NCI-H460 (cell line): ENCODE measurements at places on chromosomes 1 and 21. TPM values are rescaled to one million over a fixed set of nuclear protein-coding genes. Genes with fewer than 3 reads are reported as not detected.

C1QC gene
- total RNA-seq = not detected in 2 replicates

GRCh38 chr1:194028002-194028401 is 841.6 kb upstream of the B3GALT2 start:
- DNase-seq = no peak

DNA sequence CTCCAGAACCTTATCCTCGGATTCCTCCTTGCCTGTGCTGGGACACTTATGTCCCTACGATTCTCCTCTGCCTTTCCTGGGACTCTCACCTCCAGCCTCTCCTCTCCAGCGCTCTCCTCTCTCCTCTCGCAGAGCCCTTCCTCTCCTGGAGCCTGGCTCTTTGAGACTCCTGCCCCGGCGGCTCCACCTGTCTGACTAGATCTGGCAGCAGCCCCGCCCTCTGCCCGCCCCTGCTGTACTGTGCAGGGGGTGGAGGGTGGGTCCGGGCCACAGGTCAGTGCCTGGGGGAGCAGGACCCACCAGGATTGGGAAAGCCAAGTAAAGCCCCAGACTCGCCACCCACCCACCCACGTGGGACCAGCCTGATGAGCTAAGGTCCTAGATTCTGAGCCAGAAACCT is 1.6 kb downstream of the ELOVL1 start:
- DNase-seq = no peak

ADCY10 gene
- 0.72 TPM in 1 of 2 replicates, not detected in the other for total RNA-seq

MAP10 gene
- 0.59 and 1.1 TPM in 2 replicates for total RNA-seq

- no peak for DNase-seq
Observed at GRCh38 chr1:112527266-112528010, 18.7 kb downstream of the WNT2B start.

DNA sequence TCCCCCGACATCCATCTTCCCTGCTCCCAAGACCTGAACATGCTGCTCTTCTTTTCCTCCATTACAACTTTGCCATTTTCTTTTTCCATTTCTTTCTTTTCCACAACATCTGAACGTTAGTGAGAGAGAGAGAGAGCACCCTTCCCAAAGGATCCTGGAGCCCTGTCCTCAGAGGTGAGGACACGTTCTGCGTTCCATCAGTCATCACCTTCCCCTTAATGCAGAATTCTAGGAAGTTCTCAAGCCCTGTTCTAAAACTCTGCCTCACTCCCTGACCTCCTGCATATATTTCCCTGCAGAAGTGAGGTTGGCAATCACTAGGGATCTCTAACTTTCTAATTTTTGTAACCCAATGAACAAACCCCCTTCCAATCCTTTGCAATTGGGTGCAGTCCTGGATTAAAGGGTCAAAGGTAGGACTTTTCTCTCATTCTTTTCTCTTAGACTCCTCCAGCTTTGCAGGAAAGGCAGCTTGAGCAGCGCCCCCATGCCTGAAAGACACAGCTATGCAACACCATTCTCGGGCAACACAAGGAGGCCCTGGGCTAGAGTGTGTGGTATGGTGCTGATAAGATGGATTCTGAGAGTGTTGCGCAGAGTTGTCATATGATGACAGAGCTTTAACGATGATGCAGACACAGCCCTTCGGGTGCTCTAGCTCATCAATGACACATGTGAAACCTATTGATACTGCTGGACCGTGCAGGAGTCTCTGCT is 59.2 kb upstream of the TNR start:
- DNase-seq = no peak

HIVEP3 gene
- total RNA-seq = 0.17 and 0.20 TPM in 2 replicates

GRIK3 gene
- total RNA-seq = not detected in 2 replicates

DNA sequence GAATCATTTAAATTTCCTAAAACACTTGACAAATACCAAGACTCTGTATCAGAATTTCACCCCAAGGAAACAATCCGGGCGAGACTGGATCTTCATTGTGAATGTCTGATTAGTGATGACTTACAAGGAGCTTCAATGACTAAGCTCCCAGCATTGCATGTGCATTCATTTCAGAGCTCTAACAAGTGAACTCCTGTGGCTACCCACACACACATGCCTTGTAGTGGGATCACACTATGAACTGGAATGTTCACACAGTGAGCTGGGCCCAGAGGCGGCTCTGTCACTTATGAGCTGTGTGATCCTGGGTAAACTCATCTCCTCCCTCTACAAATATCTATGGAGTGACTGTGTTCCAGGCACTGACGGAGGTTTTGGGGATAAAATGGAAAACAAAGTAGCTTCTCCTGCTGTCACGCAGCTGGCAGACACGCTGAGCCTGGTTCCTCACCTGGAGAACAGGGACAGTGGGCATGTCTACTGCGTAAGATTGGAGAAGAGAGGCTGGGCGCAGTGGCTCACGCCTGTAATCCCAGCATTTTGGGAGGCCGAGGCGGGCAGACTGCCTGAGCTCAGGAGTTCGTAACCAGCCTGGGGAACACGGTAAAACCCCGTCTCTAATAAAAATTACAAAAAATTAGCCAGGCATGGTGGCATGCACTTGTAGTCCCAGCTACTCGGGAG is 56.9 kb downstream of the CLSTN1 start:
- peak; percentile 36 for DNase-seq

GRCh38 chr1:65414538-65414937 is 5.9 kb upstream of the LEPR start:
- no peak for DNase-seq

DNA sequence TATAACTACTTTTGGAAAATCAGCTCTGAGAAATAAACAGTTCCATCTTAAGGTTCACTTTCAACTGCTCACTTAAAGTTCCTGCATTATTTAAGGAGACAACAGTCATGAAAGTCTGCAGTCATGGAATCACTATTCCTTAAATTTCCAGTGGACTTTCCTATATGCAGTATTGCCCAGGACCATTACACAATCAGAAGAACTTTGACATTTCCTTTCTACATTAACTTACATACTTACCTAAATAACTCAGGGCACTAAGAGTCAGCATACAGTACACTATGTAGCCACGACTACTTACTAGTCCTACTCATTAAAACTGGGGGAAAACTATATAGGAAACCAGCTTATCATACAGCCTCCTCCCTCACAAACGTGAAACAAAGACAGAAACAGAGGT is 220.1 kb downstream of the SLC45A1 start:
- DNase-seq = no peak

DNA sequence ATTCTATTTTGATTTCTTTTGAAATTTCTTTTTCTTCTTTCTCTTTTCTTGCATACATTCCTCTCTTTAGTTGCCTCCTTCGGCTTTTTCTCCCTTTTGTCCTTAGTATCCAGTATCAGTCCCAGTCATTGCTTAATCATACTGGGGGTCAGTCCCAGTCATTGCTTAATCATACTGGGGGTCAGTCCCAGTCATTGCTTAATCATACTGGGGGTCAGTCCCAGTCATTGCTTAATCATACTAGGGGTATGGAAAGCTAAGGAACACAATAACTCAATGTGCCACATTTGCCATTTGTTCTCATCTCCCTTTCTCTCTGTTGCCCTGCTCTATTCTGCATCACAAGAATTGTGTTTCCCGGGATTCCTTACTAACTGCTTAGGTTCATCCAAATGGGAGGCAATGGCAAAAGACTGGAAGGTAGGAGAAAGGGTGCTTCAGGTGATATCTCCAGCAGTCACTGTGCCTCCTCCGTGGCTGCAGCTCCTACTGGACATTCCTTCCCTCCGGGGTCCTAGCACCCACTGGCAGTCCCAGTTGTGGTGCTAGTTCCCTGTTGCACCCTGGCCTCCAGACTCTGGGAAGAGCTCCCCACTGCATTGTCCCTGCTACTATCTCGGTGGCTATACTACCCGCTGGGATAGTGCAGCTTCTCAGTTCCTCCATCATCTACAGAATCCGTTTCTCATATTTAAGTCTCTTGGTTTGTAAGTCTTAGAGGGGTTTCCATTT is 32.6 kb upstream of the LAMC1 start:
- no peak for DNase-seq

MMP23B gene
- total RNA-seq = 0.15 and 0.78 TPM in 2 replicates

SIPA1L2 gene
- 8.9 TPM in 2 replicates for total RNA-seq

PODN gene
- total RNA-seq = not detected in 2 replicates

ZNF687 gene
- total RNA-seq = 22.6 and 23.0 TPM in 2 replicates

TTC39A gene
- total RNA-seq = 0.46 and 2.3 TPM in 2 replicates

CFAP107 gene
- total RNA-seq = not detected in 2 replicates

GRCh38 chr1:155794605-155795245 is 62.3 kb downstream of the GON4L start:
- DNase-seq = no peak

DNA sequence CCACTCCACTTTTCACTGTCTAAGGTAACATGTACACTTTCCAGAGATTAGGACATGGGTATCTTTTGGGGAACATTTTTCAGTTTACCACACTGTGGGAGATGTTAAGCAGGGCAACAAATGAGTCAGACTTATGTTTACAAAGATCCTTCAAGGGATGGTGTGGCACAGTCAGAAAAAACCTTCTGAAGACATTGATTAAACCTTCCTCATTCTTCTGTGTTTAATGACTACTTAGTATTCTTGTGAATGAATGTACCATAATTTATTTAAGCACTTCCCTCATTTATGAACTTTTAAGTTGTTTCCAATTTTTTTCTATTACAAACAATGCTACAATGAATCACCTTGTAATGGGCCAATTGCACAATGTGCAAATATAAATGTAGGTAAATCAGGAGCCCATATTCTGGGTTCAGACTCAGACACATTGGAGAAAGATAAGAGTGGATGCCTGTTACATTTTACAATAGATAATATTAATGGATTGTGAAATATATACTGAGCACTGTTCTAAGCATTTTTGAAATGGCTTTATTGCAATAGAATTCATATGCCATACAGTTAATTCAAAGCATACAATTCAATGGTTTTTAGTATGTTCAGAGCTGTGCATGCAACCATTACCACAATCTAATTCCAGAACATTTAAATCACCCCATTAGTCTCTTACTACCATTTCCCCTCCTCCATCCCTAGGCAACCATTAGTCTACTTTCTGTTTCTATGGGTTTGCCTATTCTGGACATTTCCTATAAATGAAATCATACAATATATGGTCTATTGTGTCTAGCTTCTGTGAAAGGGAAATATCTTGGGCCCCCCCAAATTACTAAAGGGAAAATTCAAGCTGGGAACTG is 1.9 kb upstream of the SFT2D2 start:
- no peak for DNase-seq

DNA sequence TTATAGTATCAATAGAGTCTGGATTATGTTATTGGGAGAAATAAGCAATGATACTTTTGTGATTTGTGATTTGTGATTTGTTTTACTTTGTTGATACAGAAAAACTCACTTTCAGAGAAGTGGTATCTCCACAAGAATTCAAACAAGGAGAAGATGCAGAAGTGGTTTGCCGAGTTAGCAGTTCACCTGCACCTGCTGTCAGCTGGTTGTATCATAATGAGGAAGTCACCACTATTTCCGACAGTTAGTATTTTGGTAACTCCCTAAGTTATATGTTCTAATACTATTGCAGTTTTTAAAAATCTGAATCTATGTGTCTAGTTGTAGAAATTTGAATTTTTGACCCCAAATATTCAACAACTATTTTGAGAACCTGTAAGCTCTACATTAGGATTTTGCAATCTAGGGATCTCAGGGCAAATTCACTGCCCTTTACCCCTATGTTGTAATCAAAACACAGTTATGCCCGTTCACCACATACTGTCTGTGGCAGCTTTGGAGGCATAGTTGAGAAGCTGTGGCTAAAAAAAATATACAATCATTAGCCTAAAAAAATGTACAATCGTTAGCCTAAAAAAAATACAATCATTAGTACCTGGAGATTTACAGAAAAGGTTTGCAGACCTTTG is 288.1 kb downstream of the NCAM2 start:
- no peak for DNase-seq

DNA sequence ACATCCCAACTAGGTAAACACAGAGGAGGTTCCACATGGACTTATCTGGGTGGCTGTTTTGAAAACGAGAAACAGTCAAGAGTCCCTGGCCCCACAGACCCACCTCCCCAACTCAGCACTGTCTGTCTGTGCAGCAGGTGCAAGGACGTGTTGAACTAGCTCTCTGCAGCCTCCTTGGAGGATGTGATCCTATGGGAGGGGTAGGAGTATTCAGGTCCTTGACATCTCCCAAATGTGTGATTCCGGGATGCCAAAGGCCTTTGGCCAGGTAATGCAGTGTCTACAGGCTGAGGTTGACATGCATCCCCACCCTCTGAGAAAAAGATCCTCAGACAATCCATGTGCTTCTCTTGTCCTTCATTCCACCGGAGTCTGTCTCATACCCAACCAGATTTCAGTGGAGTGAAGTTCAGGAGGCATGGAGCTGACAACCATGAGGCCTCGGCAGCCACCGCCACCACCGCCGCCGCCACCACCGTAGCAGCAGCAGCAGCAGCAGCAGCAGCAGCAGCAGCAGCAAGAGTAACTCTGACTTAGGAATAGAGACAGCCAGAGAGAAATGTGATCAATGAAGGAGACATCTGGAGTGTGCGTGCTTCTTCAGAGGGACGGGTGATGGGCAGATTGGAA is 151.6 kb upstream of the CAMK1G start:
- DNase-seq = no peak

DNA sequence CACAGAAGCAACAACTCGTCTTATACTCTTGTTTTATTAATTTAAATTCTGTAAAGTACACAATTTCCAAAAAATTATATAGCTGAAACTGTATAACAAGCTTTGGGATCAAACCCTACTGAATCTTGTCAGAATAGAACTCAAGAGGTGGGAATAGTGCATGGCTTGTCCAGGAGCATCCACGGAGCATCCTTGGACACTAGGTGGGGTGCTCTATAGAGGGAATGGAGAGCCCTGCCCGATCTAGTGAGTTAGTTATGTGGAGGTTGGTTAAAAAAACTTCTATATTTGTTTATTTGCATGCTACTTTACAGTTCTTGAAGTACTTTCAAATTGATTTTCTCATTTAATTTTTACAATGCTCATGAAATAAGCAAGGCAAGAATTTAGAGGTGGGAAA is 28.3 kb downstream of the ROR1 start:
- no peak for DNase-seq

DNA sequence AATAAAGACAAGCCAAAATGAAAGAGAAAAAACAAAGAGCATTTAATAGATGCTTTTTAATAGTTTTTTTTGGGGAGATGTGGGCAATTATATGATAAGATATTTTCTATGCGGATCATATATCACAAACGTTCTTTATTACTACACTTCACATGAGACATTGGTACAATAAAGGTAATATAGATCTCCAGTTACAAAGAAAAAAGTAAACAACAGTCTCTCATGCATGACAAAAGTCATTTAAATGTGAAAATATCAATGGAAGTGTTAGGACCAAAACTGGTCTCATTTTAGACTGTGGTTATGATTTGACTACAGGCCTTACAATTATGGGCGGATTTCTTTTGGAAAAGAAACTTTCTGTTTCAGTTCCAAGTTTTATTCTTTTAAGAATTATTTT is 687.0 kb downstream of the ADGRL2 start:
- no peak for DNase-seq

DNA sequence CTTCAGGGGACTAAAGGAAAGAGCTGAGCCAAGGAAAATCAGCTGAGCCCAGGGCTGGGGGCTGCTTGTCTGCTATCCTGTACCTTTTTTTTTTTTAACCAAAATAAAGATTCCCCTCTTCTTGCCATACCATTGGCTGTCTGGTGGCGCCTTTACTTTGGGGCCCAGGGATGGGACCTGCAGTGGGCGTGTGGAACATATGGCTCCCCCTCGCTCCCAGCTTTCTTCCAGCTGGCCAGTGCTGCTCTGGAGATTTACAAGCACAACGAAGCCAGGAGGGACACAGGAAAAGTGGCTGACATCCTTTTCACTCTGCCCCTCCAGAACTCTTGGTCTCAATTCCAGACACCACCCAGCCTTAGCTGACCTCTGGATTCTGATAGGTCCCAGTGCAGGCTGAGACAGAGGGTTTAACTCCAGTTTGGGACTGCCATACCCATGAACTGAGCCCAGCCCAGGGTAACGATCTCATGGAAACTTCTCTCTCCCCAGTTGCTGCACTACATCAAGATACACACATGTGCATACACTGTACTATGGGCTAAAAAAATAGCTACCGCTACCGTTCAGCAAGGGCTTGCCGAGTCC is 5.4 kb upstream of the SFN start:
- DNase-seq = no peak

RUNX1 gene
- 7.3 and 10.6 TPM in 2 replicates for total RNA-seq
